DMS 273 treated with DMSO at 0.1 percent for 48 hours (cell line): ENCODE measurements at places on chromosomes 4 and X.
A peak's percentile ranks its signal among the peaks of the same experiment; 100 is the strongest.

- DNase-seq, result no peak
Observed at GRCh38 chr4:164012396-164013027, 518.0 kb downstream of the TMA16 start.

GRCh38 chr4:75715105-75715799 is 9.1 kb upstream of the USO1 start:
- no peak for DNase-seq

GRCh38 chr4:41204400-41204978 is 9.9 kb downstream of the APBB2 start:
- DNase-seq, result no peak

GRCh38 chrX:24777660-24778059 is 83.9 kb downstream of the POLA1 start:
- DNase-seq, result no peak

GRCh38 chr4:139711461-139711860 is 45.8 kb downstream of the MGST2 start:
- no peak for DNase-seq

- peak; percentile 42 for DNase-seq
Observed at GRCh38 chrX:107565931-107566603, 62.2 kb upstream of the PRPS1 start.

GRCh38 chr4:8766610-8767009 is 105.0 kb downstream of the HMX1 start:
- no peak for DNase-seq

DNA sequence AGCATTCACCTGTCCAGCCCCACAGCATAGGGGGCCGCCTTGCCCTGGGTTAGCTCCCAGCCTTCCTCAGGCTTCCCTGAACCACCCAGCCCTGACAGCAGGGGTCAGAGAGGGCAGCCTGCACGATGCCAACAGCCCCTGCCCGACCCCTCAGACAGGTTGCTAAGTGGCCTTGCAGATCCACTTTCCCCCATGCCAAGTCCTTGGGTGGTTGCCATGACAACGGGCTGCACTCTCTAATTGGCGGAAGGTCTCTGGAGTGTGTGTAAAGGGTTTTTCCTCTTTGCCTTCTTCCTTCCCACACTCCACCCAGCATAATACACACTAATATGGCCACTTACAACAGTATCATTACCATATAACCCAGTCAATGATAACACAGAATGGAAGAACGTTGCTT is 99.6 kb upstream of the AFAP1 start:
- no peak for DNase-seq

GRCh38 chr4:77586951-77587383 is 18.7 kb upstream of the CXCL13 start:
- DNase-seq, result peak; percentile 30

- DNase-seq, result no peak
Observed at GRCh38 chr4:94457692-94458106, 6.0 kb downstream of the PDLIM5 start.

- DNase-seq, result no peak
Observed at GRCh38 chr4:173288698-173289352, 45.3 kb downstream of the HMGB2 start.

- DNase-seq, result no peak
Observed at GRCh38 chr4:185286571-185286970, 77.2 kb downstream of the SNX25 start.

GRCh38 chrX:148363471-148364235 is 136.8 kb upstream of the AFF2 start:
- no peak for DNase-seq

- peak; percentile 39 for DNase-seq
Observed at GRCh38 chr4:11424000-11424399, 4.7 kb downstream of the HS3ST1 start.

- no peak for DNase-seq
Observed at GRCh38 chrX:120367402-120368109, 5.7 kb downstream of the ATP1B4 start.

- peak; percentile 83 for DNase-seq
Observed at GRCh38 chr4:168408620-168409019, 71.7 kb downstream of the DDX60L start.

DNA sequence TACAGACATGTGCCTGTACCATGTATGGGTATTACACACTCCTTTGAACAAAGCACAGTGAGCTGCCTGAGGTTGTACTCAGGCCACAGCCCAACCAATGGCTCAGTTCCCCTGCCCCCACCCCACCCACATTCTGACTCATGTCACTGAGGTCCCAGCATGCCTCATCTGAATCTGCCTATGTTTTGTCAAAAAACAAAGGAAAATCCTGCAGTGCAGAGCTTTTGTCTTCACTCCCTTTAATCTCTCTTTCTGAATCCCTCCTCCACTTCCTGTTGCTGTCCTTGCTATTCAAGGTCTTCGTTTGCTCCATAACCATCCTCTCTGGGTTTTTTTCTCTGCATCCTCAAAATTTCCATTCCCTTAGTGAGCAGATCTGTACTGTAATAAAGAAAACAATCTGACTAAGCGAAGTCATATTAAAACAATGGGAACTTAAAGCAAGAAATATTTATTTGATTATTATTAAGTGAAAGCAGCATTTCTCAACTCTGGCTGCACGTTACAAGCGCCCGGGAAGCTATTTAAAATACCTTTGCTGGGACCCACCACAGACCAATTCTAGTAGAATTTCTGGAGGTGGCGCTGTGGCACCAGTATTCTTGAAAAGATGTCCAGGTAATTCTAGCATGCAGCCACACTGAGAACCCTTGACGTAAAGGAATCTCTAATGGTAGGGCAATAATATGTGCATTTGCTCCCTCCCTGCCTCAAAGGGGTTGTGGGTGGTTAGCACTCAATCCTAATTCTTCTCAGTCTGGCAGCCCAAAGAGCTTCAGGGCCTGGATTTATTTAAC is 8.7 kb downstream of the GUCY2F start:
- no peak for DNase-seq

DNA sequence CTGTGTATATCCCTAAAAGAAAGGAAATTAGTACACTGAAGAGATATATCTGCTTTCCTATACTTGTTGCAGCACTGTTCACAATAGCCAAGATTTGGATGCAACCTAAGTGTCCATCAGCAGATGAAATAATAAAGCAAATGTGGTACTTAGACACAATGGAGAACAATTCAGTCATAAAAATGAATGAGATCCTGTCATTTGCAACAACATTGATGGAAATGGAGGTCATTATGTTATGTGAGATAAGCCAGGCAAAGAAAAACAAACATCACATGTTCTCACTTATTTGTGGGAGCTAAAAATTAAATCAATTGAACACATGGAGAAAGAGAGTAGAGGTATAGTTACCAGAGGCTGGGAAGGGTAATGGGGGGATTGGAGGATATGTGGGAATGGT is 611.9 kb downstream of the STPG2 start:
- DNase-seq, result no peak

DNA sequence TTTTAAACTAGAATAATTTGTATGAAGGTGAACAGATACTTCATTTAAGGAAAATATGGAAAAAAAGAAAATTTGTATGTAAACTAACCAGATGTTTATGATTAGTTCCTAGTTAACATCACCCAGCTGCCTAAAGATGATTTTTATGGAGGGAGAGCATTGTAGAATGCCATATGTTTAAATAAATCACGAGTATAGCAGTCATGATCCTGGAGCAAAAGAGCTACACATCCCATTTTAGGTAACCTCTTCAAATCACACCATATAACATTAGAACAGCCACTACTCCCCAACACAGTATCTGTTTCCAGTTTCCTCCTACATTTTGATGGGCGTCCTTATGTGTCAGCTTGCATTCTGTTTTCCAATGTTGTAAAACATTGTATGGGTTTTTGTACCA is 571.9 kb upstream of the FAM241A start:
- DNase-seq, result no peak

- no peak for DNase-seq
Observed at GRCh38 chrX:121151293-121151692, 103.9 kb downstream of the GLUD2 start.

GRCh38 chr4:162322054-162322453 is 158.3 kb upstream of the FSTL5 start:
- no peak for DNase-seq

DNA sequence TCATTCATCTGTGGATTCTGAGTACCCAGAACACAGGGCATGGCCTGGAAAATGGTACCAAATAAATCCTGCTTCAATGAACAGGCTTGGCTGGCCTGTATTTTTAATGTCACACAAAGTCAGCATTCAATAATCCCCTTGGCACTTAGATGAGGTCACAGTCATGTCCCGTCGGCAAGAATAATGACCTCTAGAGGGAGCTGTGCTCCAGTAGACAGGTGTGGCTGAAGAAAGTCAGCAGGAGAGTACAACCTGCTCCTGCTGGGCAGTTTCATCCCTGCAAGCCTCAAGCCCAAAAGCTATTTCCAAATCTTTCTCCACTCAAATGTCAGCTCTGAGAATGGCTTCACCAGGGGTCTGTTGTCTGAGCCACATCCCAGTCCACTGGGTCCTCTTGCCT is 404.0 kb upstream of the F9 start:
- DNase-seq, result no peak

- DNase-seq, result no peak
Observed at GRCh38 chrX:46573892-46574773, 568 bp downstream of the CHST7 start.

DNA sequence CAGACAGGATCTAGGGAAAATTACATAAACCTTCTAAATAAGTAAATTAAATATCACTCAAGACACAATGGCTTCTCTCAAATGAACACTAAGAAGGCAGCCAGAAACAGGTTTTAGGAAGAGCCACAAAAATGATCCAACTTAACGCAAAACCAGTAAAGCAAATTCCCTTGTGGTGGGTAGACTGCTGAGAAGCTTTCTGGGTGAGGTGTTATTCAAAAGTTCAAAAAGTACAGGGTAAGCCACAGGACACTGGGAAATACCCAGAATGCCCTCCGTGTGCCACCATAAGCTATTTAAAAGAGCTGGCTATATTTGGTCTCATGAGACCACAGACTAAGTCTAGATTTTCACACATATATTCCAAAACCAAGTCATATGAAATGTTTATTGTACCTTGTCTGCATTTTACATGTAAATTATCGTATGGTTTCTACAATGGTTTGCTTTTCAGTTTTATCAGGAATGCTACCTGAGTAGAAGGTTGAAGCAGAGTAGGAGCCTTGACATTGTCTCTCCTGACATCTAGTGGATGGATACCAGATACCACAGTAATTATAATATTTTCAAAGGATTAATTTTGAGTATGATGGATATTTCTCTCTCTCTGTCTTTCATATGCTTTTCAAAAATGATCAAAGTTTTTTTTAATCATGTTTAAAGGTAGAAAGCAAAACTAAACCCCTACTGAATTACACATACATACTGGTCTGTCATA is 109.3 kb upstream of the KLHL13 start:
- no peak for DNase-seq

DNA sequence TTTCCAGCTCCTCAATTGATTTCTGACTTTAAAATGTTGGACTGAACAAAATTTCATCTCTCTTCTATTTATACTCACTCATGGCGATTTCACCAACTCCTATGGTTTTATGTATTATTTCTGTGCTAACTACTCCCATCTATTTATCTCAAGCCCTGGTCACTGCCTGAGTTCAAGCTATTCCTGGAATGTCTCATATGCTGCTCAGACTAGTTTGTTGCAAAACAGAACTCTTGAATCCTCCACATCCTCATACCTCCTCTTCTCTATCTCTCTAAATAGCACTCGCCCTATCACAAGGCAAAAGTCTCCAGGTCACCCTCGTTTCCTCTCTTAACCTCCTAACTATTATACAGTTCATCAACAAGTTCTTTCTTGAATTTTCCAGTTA is 19.0 kb upstream of the DDX60 start:
- DNase-seq, result no peak

GRCh38 chr4:105894660-105895582 is at the start of gene NPNT:
TSS of gene NPNT (plus strand) at chr4:105895471. CDS start at chr4:105895653, 182 bp downstream.
- DNase-seq, result no peak

DNA sequence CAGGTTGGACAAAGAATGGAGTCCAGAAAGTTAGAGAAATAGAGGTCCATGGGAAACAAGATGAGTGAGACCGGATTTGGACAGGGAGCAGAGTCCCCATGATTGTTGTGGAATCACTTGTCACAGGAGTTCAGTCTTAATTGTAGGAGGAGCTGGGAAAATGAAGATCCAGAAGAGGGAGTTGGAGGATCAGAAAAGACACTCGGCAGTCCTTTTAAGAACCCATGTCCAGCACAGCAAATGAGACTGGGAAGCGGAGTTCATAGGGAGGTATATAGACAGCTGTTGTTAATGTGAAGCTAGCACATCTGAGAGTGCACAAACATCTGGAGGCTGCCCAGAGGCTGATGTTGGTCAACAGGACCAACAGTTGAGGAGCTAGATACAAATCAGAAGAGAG is 111.4 kb upstream of the RXFP1 start:
- no peak for DNase-seq

- no peak for DNase-seq
Observed at GRCh38 chr4:110907801-110908313, 285.0 kb upstream of the PITX2 start.

DNA sequence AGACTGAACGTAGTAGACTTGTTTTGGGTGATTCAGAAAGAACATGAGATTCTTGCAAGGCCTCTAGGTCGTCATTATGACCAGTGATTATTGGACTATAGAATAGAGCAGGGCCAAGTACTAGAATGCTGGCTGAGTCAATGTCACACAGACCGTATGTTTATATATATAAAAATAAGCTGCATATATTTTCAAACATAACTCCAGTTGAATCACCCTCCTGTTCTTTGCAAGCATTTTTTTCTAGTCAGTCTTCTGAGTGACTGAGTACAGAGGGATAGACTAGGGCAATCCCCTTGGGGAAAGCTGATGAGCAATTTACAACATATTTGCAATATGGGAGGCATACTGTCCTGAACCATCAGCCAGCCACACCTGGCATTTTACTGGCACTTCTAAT is 48.4 kb upstream of the PRPS1 start:
- no peak for DNase-seq

DNA sequence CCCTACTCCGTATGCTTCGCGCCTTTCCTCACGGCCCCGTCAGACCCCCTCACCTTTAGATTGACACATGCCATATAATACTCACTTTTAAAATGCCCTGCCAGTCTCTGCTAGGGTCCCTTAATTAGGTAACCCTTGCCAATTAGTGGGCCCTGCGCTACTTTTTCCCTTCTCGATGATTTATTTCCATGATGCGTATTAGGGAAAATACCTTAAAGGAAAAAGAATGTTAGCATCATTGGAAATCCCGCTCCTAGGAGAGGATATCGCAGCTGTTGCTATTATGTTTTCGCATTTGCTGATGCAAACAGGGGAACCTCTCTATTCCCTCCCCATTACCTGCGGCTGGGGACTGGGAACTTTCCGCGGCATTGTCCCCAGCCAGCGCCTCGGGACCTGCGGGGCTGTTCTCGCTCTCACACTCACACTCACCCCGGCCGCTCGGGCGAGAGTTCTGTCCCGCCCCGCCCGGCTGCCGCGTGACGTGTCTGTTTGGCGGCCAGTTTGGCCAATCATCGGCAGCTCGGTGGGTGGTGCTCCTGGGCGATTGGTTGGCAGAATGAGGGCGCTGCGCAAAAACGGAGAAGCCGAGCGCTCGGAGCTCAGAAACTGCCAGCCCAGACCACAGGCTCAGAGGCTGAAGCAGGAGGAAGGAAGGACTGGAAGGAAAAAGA is at the start of gene PCDH10:
PCDH10 (plus strand) TSS at position 605 of the 674 bp plus-strand sequence. CDS start 847 bp downstream, outside the sequence.
- DNase-seq, result peak; percentile 23

DNA sequence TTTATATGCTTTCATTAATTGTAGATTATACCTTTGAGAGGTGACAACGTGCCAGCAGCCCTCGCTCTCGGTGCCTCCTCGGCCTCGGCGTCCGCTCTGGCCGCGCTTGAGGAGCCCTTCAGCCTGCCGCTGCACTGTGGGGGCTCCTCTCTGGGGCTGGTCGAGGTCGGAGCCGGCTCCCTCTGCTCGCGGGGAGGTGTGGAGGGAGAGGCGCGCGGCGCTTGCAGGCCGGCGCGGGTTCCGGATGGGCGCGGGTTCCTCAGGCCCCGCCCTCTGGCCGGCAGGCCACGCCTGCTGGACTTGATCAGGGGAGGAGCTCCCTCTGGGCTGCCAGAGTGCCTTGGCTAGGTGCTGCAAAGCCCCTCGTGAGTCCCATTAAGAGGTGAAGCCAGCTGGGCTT is 321.1 kb upstream of the PCDH18 start:
- DNase-seq, result no peak
